ENCODE measurements at places on chromosomes 7 and 10. TPM values are rescaled to one million over a fixed set of nuclear protein-coding genes. Genes with fewer than 3 reads are reported as not detected.

Gene SPDYE8
- not detected for total RNA-seq

Gene SEMA3C
- total RNA-seq = 91.3 TPM

Gene ACBD7
- 1.5 TPM for total RNA-seq

Gene ST8SIA6
- not detected for total RNA-seq

Gene SPDYE16
- total RNA-seq = 0.20 TPM

Gene SPDYE6
- total RNA-seq = not detected

Gene CYP17A1
- total RNA-seq = not detected

Gene MASTL
- 10.9 TPM for total RNA-seq

Gene HOXA1
- not detected for total RNA-seq

Gene DPY19L1
- total RNA-seq = 12.3 TPM

Gene LRRC4
- 60.0 TPM for total RNA-seq

Gene OR2A1
- total RNA-seq = not detected

Gene STN1
- total RNA-seq = 57.1 TPM

Gene CCSER2
- 168 TPM for total RNA-seq

Gene BZW2
- 86.7 TPM for total RNA-seq

Gene NPC1L1
- not detected for total RNA-seq

Gene HOXA7
- total RNA-seq = not detected

Gene BBIP1
- 39.1 TPM for total RNA-seq

Gene EN2
- 0.20 TPM for total RNA-seq

Gene RPEL1
- not detected for total RNA-seq

Gene KCNH2
- 73.7 TPM for total RNA-seq

Gene ADARB2
- total RNA-seq = 20.6 TPM

Gene METTL27
- 2.9 TPM for total RNA-seq

Gene TRIM50
- total RNA-seq = not detected

Gene EFCAB10
- not detected for total RNA-seq

Gene OR2A12
- not detected for total RNA-seq

Gene UNC5B
- total RNA-seq = 22.6 TPM

Gene MYPN
- total RNA-seq = not detected

Gene PRKG1
- total RNA-seq = 52.7 TPM

Gene CALML3
- not detected for total RNA-seq

Gene SPDYE11
- total RNA-seq = 0.25 TPM

Gene ATRNL1
- 35.9 TPM for total RNA-seq

Gene SRRT
- total RNA-seq = 213 TPM

Gene UNCX
- total RNA-seq = 106 TPM

Gene HMX3
- not detected for total RNA-seq

Gene PLAC9
- total RNA-seq = not detected

Gene OGDHL
- 2.5 TPM for total RNA-seq

Gene ITGA8
- 0.93 TPM for total RNA-seq

Gene RARRES2
- 0.86 TPM for total RNA-seq

Gene LIPM
- not detected for total RNA-seq

Gene DUSP5
- 2.4 TPM for total RNA-seq

Gene SRRM3
- 154 TPM for total RNA-seq

Gene CASTOR2
- total RNA-seq = 74.2 TPM

Gene STEAP4
- not detected for total RNA-seq

Gene HOXA10
- not detected for total RNA-seq

Gene TMEM229A
- total RNA-seq = not detected

Gene SYT15B
- not detected for total RNA-seq

Gene TMEM236
- total RNA-seq = 0.07 TPM

Gene ZNF727
- total RNA-seq = not detected

Gene SGMS1
- 24.1 TPM for total RNA-seq

Gene TSPAN33
- 6.6 TPM for total RNA-seq

Gene EBF3
- total RNA-seq = 544 TPM

Gene ZNF117
- 34.0 TPM for total RNA-seq
